ENCODE measurements at places on chromosomes 16 and 17.

- DNase-seq = no peak
Measured at GRCh38 chr16:4900036-4900435, 36.9 kb downstream of the PPL start.

- no peak for DNase-seq
Measured at GRCh38 chr16:53209429-53209828, 154.6 kb downstream of the CHD9 start.

DNA sequence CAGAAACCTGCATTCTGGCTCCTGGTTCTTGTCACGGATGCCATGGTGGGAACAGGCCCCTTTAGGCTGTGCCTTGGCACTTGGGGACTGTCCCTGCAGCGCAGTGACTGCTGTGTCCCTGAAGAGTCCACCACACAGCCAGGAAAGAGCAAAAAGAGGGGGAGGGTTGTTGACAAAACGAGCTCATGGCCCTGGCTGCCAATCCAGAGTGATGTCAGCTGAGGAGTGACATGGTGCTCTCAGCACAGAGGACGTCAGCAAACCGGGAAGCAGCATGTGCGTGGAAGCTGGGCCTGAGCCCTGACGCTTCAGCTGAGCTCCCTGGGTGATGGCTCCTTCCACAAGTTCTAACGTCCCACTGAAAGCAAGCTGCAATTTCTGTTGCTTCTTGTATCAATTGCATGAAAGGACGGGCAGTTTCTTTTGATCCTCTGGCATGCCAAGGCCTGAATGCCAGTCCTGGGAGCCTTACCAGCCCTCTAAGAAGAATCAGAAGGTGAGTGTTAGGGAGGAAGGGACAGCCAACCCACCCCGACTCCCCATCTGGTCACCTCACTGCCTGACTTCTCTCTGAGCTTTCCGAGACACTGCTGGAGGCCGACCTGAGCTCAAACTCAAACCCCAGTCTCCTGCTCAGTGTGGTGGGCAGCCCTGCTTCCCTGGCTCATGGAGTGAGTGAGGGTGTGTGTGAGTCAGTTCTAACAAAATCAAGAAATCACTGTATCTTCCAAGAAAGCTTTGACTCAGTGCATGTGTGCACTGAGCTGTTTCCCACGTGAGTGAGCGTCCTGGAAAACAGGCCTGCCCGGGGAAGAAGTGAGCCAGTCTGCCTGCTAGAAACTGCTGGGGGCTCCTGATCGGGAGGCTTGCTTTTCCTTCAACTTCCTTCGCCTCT, 14.7 kb upstream of the WNT3 start:
- DNase-seq = no peak

DNA sequence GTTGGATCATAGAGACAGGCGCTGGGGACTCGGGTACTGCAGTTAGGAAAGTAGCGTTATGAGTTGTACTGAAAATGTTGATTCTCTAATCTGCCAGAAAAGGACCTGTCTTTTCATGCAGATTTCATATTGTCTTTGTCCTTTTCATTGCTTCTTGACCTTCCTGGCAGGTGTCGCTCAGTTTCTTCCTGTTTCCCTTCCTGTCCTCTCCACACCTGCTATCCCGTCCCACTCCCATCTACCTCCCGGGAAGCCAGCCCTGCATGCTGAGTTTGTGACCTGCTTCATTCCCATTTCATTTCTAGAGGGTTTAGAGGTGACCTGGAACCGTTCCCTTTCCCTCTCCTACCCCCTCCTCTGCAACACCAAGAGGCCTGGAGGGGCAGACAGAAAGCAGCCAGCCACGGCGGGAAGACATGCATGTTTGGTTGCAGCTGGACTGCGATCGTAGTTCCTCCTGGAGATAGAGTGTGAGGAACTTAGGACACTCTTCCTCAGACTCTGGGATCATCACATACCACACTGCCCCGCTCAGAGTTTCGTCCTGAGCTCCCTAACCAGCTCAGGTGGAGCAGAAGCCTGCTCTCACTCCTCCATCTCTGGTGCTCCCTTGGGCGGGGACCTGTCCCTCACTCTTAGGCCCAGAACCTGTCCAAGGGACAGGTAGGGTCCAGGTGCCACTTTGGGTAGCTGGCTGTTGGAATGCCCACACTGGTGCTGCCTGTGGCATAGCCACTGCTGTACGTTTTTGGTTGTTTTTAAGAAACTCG, 23.9 kb upstream of the ARHGAP23 start:
- no peak for DNase-seq

DNA sequence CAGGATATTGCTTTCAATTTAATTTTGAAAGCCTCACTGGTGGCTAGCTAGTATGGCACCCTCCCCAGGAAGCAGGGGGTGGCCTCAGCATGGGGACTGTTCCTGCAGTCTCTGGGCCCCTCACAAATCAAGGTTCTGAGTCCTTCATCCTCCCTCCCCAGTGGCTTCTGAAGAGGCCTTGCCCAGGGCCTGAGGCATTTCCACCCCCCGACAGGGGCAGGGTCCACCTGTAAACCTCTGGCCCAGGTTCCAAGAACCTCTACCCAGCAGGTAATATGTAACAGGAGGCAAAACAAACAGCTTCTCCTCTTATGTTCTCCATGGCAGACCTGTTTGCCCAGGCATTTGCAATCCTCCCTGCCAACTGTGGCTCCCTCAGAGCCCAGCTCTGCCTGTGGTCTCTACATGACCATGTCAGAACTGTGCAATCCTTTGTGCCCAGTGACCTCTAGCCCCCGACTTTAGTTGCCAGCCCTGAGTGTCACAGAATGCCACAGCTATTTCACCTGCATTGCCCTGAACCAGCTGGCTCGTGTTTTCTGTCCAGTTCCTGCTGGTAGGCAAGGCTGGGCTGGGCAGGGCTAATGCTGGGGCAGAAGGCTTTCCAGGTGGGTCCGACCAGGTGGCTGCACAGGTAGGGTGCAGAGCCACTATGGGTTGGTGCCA, 14.3 kb downstream of the ACSF2 start:
- DNase-seq = no peak

GRCh38 chr17:81189670-81190530, 23.9 kb upstream of the AATK start:
- no peak for DNase-seq

DNA sequence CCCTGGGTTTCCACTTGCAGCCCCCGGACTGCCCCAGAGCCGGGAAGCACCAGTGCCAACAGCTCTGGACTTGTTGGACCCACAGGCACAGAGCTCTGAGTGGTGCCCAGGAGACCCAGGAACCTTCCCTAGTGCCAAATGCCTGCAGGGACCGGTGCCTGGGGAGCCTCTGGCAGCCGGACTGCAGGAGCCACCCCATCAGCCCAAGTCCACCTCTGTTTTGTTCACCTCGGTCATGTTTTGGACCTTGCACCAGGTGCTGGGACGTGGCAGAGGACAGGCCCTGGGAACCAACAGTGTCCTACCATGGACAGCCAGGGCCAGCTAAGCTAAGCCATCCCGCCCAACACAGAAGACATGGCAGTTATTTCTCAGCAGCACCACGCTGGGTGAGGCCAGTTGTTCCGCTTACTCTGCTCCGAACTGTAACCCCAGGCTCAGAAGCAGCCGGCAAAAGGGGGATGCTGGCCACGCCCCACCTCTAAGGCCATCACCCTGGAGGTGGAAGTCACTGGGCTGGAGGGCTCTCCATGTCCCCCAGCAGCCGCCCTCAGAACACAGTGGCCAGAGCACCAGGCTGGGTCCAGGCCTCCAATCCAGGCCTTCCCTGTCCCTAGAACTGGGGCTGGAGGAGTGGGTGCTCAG, 79.8 kb downstream of the AMFR start:
- DNase-seq = no peak

- DNase-seq = no peak
Measured at GRCh38 chr16:75257886-75258806, 6.7 kb upstream of the BCAR1 start.

DNA sequence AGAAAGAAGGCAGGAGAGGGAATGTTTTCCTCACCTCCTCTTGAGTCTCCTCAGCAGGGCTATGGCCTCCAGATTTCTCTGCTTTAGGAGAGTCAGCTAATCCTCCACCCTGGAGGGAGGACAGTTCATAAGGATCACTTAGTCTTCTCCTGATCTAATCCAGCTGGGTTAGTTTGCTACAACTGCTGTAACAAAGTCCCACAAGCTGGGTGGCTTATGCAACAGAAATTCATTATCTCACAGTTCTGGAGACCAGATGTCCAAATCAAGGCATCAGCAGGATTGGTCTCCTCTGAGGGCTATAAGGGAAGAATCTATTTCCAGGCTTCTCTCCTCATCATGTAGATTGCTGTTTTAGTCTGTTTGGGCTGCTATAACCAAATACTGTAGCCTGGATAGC, 40.6 kb upstream of the XYLT1 start:
- DNase-seq = no peak

All from AML-193 (cell line).